ENCODE measurements at places on chromosomes 1 and 21. TPM values are rescaled to one million over a fixed set of nuclear protein-coding genes. Genes with fewer than 3 reads are reported as not detected.

DNA sequence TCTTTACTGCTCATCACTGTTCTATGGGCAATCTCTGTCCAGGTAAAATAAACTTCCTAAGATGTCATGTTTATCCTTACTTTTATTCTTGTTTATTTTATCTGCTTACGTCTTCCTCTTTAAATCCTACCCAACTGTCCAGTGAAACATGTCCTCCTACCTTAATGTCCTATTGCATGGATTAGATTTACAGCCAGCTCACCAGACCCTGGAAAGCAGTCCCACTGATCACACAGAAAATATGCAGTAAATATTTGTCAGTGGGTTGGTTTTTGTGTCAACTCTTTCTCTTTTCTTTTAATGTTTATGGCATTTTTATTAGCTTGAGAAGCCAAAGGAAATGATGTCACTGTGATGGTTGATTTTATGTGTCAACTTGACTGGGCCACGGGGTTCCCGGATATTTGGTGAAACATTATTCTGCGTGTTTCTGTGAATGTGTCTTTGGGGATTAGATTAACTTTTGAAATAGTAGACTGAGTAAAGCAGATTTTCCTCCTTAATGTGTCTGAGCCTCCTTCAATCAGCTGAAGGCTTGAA, 258.3 kb downstream of the SRGAP2C start:
- no peak for DNase-seq

GRCh38 chr1:35622510-35623178, 18.7 kb downstream of the PSMB2 start:
- DNase-seq: no peak

- no peak for DNase-seq
These were observed 144.9 kb upstream of the C1orf174 start for GRCh38 chr1:4044967-4045366.

DNA sequence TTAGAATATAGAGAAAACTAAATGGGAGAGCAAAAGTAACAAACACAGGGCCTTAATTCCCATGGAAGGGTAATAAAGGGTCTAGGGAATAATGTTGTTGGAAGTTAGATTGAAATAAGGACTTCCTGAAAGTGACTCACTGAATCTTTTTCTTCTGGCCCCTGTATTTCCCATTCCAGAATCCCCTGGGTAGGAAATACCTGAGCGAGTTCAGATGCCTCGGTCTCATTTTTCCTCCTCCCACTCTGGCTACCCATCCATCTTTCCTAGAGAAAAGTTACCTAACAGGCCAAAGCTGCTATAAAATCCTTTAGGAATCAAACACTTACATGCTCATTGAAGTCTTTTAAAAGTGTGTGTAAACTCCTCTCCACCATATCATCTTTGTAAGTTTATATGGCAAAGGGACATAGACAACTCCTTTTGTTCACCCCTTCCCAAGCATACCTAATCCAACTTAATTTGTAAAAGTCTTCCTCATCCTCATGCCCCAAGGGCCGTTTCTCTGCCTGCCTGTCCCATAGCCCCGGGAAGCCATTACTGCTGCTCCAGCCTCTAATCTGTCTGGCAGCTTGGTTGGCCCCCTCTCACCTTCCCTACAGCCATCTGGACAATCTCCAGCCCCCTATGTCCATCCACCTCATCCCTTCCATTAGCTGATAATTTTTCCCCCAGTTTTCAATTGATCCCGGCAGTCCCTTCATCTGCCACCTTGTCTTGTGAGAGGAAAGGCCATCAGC, 3.3 kb upstream of the MEF2D start:
- peak; percentile 12 for DNase-seq

- DNase-seq: peak; percentile 80
These were observed 18.4 kb downstream of the MTX1 start for GRCh38 chr1:155226910-155227260.

GRCh38 chr1:184025242-184025675, 12.3 kb downstream of the COLGALT2 start:
- DNase-seq: no peak

GRCh38 chr1:244645414-244645813, 7.5 kb upstream of the DESI2 start:
- DNase-seq: no peak

GRCh38 chr1:183675381-183675780, 22.3 kb upstream of the APOBEC4 start:
- no peak for DNase-seq

GRCh38 chr21:42484966-42485365, 11.1 kb downstream of the RSPH1 start:
- no peak for DNase-seq

DNA sequence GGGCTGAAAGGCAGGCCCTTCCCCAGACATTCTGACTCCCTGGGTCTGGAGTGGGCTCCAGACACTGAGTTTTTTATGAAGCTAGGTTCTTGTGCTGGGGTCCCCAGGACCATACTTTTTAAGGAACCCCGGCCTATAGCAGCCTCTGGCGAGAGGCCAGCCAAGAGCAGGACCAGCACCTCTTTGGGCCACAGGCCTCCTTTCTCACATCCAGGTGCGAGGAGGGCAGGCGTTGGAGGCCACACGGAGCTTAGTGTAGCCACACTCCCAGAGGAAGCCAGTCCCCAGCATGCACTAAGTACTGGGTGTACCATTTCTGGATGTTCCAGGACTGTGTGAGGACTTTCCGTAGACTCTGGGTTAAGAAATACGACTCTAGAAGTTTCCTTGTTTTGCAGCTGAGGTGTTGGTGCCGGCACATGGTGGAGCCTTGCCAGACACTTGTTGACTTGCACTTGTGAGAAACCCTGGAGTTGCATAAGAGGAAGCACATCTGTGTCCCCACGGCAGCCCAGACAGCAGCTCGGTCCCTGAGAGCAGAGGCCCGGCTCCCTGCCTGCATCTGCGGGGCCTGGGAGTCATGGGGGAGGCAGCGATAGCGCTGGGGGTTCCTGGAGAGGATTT, 122.2 kb upstream of the VAMP3 start:
- DNase-seq: peak; percentile 91

DNA sequence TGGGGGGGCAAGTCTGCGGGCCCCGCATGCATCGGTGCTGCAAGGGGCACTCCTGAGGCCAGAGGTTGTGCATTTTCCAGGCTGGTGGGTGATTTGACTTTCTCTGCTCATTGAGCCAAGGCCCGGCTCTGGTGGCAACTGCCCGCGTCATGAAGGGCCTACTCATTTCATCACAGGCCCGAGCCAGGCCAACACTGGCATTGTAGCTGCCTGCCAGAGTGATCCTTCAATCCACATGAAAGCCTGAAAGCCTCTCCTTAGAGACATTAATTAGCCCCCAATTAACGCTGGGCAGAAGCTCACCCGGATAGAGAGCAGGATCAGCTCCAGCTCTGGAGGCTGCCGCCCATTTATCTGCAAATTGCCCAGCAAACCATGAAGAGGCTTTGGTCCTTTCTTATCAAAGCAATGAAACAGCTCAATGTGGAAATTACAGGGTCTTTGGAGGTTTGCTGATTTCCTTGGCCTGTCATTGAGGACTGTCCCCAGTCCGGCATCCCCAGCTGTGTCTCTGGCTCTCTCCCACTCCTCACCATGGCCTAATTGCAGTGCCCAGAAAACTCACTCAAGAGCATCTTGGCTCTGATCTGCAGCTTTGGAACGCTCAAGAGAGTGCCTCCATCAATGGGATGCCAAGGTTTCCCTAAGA, 50.4 kb upstream of the STUM start:
- no peak for DNase-seq

GRCh38 chr1:67784545-67785186, 48.6 kb downstream of the GNG12 start:
- DNase-seq: no peak

DNA sequence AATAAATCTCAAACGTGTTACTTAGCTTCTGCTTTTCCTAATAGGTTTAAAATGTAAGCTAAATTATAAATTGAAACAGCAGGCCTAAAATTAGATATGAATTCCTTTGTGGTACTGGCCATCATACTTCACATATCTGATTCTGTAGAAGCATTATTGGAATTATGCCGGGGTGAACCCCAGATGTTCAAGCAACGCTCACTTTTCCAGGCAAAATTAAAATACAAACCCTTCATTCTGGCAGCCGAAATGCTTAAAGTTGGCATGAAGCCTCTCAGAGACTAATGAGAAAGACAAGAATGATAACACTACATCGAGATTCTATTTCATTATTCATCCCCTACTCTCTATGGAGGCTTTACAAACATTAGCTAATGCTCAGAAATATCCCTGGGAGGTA, 1352.7 kb upstream of the ADGRL2 start:
- DNase-seq: no peak

- DNase-seq: no peak
These were observed 19.2 kb downstream of the EFCAB14 start for GRCh38 chr1:46699666-46700065.

- no peak for DNase-seq
These were observed 202.6 kb downstream of the DNM3 start for GRCh38 chr1:172043900-172044299.

DNA sequence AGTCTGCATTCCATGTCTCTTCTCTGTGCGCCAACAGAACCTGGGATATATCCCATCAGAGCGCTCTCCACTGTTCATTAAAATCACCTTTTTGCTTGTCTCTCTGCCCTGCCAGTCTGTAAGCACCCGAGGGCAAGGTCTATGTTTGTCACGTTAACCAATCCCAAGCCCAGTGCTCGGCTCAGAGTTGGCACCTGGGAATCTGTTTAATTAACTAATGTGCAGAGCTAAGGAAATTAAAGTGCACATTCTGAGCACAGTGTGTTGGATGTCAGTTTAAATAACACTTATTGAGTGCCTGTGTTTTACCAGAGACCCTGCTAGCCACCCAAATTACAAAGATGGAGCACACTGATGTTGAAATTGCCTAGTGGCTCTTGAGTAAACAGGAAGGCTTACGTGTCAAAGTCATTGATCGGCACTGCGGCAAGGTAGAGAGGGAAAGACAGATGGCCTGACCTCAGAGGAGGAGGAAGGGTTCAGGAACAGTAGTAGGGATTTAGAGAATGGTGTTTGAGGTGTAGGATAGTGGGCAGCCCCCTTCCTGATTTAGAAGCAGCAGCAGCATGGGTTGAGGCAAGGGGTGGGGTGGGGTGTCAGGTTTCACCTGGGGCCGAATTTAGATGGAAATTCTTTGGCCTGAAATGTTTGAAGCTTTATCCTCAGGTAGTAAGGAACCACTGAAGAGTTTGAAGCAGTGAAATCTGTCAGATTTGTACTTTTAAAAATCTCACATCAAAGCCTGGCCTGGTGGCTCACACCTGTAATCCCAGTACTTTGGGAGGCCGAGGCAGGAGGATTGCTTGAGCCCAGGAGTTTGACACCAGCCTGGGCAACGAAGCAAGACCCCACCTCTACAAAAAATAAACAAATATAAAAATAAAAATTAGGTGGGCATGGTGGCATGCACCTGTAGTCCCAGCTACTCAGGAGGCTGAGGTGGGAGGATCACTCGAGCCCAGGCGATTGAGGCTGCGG, 7.7 kb downstream of the ARMH1 start:
- DNase-seq: peak; percentile 41

DNA sequence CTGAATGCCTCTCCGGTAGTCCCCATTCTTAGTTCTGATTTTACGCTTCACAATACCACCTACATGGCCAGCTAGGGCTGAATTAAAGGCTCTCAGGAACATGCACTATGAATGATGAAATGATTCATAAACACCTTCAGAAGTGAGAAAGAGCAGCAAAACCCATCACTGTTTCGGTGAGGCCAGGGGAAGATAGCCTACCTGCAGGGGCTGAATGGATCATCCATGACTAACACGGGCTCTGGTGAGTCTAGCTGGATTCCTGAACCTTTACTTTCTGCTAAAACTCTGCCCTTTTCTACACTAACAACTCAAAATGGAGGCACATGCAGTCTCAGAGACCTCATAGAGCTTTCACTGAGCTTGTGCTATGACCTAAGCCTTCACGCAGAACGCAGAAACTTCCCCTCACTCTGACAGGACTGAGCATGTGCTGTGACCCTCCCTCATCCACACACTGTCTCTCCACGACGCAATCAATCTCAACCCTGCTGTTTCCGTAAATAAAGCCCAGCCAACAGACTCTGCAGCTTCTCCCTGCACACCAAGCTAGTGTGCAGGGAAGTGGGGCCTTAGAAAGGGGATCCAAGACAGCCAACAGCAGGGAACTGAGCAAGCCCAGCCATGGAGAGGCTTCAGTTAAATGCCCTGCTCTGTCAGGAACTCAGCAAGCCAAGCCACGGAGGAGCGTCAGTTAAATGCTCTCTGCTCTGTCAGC, 207.8 kb downstream of the SLC45A1 start:
- peak; percentile 73 for DNase-seq

KRTAP19-1 gene
- not detected for total RNA-seq

GBP1 gene
- 42.2 TPM for total RNA-seq

KRTAP7-1 gene
- not detected for total RNA-seq

OR2L2 gene
- total RNA-seq: 0.14 TPM

TSACC gene
- total RNA-seq: not detected
